ENCODE measurements at places on chromosomes 16 and 17. TPM values are rescaled to one million over a fixed set of nuclear protein-coding genes. Genes with fewer than 3 reads are reported as not detected.

The CRHR1 gene
- not detected for total RNA-seq

The TM4SF5 gene
- not detected for total RNA-seq

The CD300LG gene
- total RNA-seq, result not detected

The EFCAB5 gene
- not detected for total RNA-seq

The SLC2A4 gene
- under 0.01 TPM for total RNA-seq

The HSPB9 gene
- not detected for total RNA-seq

The CARD14 gene
- not detected for total RNA-seq

The PDIA2 gene
- total RNA-seq, result not detected

The OR2C1 gene
- under 0.01 TPM for total RNA-seq

The ANKFN1 gene
- under 0.01 TPM for total RNA-seq

The TBC1D28 gene
- total RNA-seq, result not detected

The NAA60 gene
- total RNA-seq, result 5.6 TPM

The TMC8 gene
- not detected for total RNA-seq

The CACNG5 gene
- total RNA-seq, result not detected

The ADAD2 gene
- total RNA-seq, result not detected

The ADORA2B gene
- total RNA-seq, result 5.2 TPM

The SSTR5 gene
- not detected for total RNA-seq

The DYNLRB2 gene
- not detected for total RNA-seq

The CCL7 gene
- total RNA-seq, result 0.28 TPM

The APRT gene
- 41.7 TPM for total RNA-seq

The MMP25 gene
- not detected for total RNA-seq

The SPHK1 gene
- 45.8 TPM for total RNA-seq

The KRTAP4-9 gene
- total RNA-seq, result not detected

The TPSD1 gene
- total RNA-seq, result not detected

The BIRC5 gene
- 53.6 TPM for total RNA-seq

The LDHD gene
- not detected for total RNA-seq

All from IMR-90 (cell line).